ENCODE measurements at places on chromosomes 4 and X. TPM values are rescaled to one million over a fixed set of nuclear protein-coding genes. Genes with fewer than 3 reads are reported as not detected.

DNA sequence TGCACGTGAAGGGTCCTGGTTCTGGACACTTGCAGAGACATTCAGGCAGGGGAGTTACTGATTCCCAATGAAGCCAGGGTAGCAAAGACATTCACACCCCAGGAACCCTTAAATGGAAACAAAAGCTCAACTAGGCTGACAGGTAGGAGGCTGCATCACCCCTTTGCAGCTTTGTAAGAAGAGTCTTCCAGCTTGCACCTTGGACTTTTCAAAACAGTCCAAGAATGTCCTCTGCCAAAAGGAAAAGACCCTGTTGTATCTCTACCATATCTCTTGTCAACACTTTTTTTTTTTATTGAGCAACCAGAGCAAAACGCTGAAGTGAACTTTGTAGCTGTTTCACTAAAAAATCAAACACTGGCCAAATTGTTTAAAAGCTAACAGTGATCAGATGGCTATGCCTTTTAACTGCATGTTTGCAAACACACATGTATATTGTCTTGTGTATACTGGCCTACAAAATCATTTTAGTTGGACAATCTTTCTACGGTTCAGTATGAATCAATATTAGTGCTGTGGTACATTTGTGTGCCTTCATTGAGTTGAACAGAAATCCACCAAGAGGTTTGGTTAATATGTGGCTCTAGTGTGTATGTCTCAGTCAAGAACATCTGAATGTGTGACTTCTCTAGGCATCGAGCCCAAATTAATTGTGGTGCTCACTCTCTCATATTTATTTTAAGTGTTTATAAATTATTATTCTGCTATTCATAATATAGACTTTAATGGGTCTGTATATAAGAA lies 18.5 kb upstream of the WWC2 start:
- DNase-seq = no peak

DNA sequence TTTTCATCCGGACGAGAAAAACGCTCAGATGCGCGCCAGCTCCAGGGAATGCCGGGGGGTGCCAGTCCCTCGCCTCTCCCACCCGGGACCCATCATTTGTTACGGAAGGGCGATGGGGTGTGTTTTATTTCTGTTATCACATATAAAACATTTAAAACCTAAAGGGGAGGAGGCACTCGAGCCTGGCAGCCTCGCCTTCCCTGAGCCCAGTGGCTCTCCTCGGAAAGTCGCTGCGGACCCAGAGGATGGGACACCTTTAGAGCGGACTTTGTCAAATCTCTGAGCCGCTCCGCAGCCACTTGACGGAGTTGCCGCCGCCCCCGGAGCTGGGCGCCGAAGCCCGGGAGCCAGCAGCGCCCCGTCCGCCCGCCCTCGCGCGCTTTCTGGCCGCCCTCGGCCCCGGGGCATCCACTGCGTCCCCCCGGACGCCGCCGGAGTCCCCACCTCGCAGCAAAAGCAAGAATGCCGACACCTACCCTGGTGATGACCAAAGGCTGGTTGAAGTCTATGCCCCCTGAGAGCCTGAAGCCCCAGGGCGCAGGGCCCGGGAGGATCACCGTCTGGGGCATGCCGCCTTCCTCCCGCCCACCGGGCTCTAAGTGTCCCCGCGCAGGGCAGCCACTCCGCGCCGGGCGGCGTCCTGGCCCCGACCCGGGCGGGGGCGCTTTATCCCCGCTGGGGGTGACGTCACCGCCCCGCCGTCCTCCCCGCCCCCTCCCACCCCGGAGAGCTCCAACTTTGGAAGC lies at the start of gene PDLIM3:
Gene PDLIM3 (minus strand): TSS at position 642 of the 746 bp plus-strand sequence. CDS start 73 bp downstream, at position 569.
- DNase-seq = peak; percentile 71

DNA sequence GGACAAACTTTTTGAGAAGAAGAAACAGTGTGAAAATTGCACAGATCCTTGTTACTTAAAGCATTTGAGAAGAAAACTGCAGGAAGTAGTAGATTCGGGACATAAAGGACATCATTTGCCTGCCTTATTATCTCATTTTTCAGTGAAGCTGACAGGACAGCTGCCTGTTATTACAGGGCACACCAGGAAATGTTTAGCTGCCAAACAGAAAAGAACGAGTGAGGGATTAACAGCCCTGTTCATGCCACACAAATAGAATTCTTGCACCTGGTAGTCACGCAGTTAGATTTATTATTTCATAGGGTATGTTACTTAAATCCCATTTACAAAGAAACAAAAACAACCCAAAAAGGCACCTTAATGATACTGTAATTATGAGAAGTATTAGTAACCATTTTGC lies 100.6 kb downstream of the CHIC2 start:
- DNase-seq = no peak

DNA sequence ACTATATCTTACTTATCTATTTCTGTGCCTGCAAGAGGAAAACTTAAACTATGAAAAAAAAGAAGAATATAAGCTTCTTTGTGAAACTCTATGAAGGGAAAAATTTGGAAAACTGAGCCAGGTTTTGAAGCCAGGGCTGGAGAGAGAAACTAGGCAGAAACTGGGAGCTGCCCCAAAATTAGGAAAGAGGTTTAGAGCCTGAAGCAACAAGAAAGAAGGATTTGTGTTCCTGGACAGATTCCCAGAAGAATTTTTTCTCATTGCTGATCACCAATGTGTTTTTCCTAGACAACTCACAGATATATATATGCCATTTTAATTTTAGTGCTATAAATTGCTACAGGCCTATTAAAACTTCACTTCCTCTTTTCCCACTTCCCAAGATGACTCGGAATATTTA lies 245.0 kb upstream of the GEMIN8 start:
- no peak for DNase-seq

DNA sequence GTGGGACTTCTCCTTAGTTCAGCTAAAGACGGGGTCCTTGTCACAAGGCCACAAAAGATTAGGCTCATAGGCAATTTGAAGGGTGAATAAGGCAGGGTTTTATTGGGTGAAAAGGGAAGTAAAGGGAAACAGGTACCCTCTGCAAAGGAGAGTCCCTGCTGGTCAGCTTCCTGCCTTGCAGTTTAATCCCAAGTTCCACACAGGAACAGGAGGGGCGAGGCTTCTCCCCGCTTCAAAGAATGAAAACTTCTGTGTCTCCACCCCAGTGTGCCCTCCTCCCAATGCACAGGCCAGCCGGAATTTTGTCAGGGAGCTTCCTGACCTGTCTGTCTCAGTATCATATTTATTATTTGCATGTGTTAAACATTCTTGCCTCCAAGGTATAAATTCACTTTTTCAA lies 37.1 kb downstream of the ITM2A start:
- DNase-seq = no peak

DNA sequence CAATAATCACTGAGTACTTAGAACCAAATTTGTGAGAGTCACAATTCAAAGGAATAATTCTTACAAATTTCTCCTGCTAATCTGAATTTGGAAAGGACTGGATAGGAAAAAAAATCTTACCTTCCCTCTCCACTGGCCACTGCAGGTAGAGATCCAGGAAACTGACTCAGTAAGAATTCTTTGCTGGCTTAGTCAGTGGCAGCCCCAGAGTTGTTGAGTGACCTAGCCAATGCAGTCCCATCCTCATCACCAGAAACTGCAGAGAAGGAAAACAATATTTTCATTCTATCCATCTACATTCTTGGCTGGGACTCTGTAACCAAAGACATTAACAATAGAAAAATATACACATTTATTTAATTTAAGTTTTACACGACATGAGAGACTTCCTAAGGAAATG lies 572.0 kb downstream of the ADGRL3 start:
- no peak for DNase-seq

- no peak for DNase-seq
Measured at GRCh38 chrX:41265615-41266014, 68.3 kb upstream of the DDX3X start.

DNA sequence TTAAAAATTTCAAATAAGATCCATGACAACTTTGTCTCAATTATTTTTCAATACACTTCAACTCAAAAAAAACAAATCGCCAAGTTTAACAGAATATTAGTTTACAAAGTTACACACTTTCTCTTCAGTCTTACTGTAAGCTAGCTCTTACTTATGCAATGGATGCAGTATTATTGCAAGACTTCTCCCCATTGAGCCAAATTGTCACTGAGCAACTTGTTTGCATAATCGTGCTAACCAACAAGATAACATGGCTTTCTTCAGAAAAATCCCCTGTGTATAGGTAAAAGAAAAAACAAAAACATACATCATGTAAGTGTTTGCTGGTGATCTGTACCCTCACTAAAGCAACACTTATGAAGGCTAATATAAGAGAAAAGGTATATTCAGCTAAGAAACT lies 18.9 kb downstream of the DNAJB14 start:
- DNase-seq = no peak

DNA sequence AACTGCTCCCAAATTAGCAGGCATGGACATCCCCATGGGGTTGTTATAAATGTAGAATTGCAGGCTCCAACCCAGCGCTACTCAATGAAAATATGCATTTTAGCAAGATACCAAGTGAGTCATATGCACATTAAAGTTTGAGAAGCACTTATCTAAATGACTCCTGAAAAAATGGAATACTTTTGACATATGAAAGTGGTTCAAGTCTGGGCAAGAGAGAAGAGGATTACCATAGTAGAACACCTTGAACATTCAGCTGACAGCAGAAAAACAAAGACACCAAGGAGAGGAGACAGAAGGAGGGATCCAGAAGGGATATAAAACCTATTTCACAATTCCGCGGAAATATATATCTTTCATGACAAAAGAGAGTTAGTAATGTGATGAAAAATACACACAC lies 63.2 kb upstream of the CT83 start:
- no peak for DNase-seq

DNA sequence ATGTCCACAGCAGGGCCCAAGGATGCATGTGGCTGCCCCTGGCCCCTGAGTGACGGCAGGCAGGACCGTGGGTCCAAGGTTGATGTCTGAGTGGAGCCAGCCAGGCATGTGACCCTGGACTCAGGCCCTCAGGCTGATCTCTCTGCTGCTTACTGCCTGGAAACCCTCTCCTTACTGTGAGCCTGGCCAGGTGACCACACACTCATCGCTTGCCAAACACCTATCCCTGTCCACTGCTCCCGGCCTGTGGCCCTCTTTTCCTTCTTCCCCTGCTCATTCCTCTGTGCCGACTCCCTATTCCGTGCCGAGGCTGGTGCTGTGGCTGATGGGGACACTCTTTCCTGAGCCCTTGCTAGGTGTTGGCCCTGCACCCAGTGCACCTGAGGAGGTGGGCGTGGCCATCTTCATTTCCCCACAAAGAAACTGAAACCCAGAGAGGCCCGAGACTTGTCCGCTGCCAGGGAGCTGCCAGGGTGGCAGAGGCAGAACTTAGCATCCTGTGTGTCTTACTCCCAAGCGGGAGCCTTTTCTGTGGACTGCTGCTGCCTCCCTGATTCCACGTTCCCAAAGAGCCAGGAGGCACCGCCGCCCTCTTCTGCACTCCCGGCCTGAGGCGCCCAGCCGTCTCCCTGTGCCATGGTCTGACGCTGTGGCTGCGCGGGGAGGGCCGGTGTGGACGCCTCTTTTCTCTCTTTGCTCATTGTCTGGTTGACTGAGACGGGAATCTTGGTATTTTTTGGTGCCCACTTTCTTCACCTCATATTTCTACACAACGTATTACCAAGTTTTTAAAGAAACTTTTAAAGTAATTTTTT lies 11.2 kb upstream of the RNF4 start:
- no peak for DNase-seq

DNA sequence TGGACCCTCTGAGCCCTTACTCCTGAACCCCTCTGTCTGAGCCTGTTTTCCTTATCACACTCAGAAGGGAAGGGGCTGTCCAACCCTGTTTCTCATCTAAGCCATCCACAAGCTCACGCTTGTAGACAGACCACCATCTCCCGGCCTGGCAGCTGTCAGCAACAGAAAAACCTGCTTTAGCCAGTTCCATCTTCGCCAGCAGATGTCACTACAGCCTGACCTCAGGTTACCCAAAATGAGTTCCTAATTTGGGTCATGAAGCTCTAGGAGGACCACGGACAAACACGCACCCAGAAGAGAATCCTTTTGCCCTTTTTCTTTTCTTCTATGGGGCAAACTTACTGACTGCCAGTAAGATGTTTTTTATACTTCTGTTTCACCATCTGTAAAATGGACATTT lies 445.4 kb downstream of the BCOR start:
- DNase-seq = peak; percentile 16

GRCh38 chr4:41665636-41666207 lies 82.8 kb downstream of the PHOX2B start:
- DNase-seq = no peak

DNA sequence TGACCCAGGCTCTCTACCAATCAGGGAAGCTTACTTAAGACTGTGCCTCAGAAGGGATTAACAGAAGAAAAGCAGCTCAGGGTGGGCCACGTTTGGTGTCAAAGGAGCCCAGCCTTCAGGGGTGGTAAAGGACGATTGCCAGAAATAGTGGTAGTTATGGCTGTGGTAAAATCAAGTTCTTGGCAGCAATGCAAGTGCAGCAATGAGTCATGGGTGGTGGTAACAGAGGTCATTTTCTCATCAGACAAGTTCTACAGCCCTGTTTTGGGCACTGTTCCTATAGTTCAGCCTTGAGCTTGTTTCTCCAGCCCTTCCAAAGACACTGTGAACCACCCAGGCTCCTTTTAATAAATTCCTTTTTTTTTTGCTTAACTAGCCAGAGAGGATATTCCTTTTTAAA lies 120.3 kb downstream of the EFHC2 start:
- DNase-seq = no peak

- no peak for DNase-seq
Measured at GRCh38 chr4:164924670-164925238, 47.8 kb downstream of the APELA start.

DNA sequence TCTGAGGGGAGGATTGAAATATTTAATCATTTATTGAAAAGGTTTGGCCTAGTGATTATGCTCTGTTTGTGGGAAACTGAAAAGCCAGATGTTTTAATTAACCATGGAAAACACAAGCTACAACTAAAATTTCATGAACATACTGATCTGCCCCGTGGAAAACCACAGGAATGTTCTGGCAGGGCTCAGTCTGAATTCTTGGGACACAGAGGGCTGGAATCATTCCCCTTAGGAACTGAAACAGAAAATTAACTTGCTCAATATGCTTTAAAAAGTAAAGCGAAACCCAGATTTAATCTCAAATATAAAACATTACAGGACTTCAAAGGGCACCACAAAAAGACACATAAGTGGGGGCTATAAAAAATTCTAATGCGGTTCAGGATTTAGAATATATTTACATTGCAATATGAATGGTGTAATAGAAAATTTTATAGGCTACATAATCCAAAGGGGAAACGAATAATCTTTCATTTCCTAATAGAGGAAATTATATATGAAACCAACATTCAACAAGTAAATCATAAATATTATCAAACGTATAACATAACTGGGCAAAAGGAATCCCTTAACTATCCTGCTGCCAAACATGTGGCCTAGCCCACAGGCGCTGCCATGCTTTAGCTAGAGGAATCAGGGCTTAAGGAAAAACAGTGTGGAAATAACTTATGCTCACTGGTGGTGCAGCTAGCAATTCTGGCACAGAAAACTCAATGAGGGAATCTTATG lies 70.9 kb downstream of the APBB2 start:
- DNase-seq = peak; percentile 64

GRCh38 chrX:2497961-2498780 lies 2.6 kb downstream of the DHRSX start:
- DNase-seq = peak; percentile 32

- DNase-seq = no peak
Measured at GRCh38 chrX:1899841-1900240, 285.0 kb downstream of the ASMT start.

Gene MAGEE1
- 1.1 TPM for total RNA-seq

Gene TMEM47
- total RNA-seq = 46.1 TPM

Gene LDB2
- 8.0 TPM for total RNA-seq

Gene YTHDC1
- total RNA-seq = 39.2 TPM

Gene IL3RA
- not detected for total RNA-seq

Gene CFAP47
- total RNA-seq = not detected

Gene KLKB1
- not detected for total RNA-seq

Gene VCX3A
- total RNA-seq = not detected

Gene PCDH10
- not detected for total RNA-seq

Gene AFP
- total RNA-seq = not detected

Gene NPY1R
- total RNA-seq = not detected

Gene SSX3
- total RNA-seq = not detected

Gene KIAA0232
- 19.8 TPM for total RNA-seq

Data from SJSA1 (cell line).